CD14-positive monocyte (primary cell): ENCODE measurements at places on chromosomes 6 and 20.

- no peak for DNase-seq
These were observed 28.9 kb upstream of the CD83 start for GRCh38 chr6:14088600-14089192.

DNA sequence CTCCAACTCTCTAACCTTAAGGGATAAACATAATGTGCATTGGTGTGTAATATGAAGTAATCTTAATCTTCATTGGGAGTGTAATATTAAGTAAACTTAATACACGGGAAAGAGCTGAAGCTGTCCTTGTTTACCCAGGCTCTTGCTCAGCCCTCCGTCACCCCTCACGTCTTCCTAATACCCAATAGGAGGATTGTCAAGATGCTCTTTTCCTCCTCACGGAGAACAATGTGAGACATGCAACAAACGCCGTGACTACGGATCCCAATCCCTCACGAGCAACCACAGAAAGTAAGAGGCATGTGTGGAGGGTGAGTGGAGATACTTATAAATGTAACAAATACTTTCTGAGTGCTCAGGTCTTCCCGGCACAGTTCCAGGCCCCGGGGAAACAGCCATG lies 11.0 kb downstream of the KIF16B start:
- DNase-seq: no peak

GRCh38 chr6:63263444-63263843 lies 52.2 kb downstream of the FKBP1C start:
- no peak for DNase-seq

DNA sequence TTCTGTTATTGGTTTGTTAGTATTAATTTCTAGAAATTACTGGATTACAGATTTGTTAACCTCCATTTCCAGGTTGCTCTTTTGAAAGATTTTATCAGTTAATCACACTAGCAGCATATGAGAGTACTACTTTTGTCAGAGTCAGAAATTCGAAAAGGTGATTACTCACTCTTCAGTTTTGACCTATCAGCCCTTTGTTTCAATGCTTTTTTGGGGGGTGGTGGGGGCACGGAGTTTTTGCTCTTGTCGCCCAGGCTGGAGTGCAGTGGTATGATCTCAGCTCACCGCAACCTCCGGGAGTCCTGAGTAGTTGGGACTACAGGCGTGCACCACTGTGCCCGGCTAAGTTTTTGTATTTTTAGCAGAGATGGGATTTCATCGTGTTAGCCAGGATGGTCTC lies 149.2 kb downstream of the JARID2 start:
- no peak for DNase-seq

DNA sequence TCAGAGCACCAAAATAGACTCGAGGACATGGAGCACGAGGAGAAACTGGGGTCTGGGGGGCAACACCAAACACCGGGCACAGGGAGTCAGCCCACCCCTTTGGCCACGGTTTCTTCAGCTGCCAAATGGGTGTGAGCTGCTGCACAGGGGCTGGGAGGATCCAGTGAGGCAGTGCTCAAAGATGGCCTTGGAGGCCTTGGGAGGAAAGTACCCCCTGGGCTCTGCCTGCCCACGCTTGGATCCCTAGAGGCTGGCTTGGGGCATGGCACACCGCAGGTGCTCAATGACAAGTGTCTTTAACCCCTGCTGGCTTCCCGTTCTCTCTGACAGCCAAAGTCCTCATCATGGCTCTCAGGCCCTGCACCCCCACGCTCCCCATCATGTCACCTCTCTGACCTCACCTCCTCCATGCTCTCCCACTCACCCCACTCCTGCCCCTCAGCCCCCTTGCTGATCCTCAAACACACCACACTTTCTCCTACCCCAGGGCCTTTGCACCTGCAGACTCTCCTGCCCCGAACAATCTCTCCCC lies 190.3 kb downstream of the ANKRD60 start:
- no peak for DNase-seq
